Left ventricle myocardium inferior (tissue), 1 donor: ENCODE measurements at places on chromosomes 1 and 21. TPM values are rescaled to one million over a fixed set of nuclear protein-coding genes. Genes with fewer than 3 reads are reported as not detected.

- DNase-seq = no peak
- H3K27ac ChIP-seq = no peak overlapping the region
- H3K27me3 ChIP-seq = no peaks in the 10 kb centered on the region
- no peaks in the 10 kb centered on the region for H3K4me1 ChIP-seq
- no peak overlapping the region for H3K4me3 ChIP-seq
These were observed 230.3 kb upstream of the USP24 start for GRCh38 chr1:55445416-55445815.

DNA sequence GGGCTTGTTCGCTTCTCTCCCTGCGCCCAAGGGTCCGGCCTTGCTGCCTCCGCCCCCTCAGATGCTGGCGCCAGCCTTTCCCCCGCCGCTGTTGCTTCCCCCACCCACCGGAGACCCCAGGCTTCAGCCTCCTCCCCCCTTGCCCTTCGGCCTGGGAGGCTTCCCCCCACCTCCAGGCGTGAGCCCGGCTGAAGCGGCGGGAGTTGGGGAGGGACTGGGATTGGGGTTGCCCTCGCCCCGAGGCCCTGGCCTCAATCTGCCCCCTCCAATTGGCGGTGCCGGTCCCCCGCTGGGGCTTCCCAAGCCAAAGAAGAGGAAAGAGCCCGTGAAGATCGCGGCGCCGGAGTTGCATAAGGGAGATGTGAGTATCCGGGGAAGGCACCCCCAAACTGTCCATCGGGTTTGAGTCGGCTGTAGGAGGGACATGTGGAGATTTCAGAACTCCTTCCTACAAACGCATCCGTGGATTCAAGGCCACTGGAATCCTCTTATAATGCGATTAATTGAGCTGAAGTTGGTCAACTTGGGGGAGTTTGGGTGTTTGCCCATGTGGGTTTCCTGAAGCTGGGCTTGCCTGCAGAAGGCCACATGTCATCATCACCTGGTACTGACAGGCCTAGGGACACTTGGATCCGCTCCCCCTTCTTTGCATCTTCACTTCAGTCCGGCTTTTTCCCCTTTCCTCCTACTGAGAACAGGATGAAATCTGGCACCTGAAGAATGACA lies 707 bp downstream of the PRCC start:
- H3K36me3 ChIP-seq = peaks cover 8% of the 10 kb centered on the region
- peak overlapping the region; percentile 97 for H3K4me3 ChIP-seq
- H3K27ac ChIP-seq = peak overlapping the region; percentile 88

- no peak overlapping the region for H3K27ac ChIP-seq
- no peak overlapping the region for H3K4me3 ChIP-seq
- H3K36me3 ChIP-seq = no peaks in the 10 kb centered on the region
- peaks cover 42% of the 10 kb centered on the region for H3K27me3 ChIP-seq
- no peaks in the 10 kb centered on the region for H3K4me1 ChIP-seq
- DNase-seq = no peak
These were observed 79.7 kb downstream of the KIF26B start for GRCh38 chr1:245234217-245235081.

DNA sequence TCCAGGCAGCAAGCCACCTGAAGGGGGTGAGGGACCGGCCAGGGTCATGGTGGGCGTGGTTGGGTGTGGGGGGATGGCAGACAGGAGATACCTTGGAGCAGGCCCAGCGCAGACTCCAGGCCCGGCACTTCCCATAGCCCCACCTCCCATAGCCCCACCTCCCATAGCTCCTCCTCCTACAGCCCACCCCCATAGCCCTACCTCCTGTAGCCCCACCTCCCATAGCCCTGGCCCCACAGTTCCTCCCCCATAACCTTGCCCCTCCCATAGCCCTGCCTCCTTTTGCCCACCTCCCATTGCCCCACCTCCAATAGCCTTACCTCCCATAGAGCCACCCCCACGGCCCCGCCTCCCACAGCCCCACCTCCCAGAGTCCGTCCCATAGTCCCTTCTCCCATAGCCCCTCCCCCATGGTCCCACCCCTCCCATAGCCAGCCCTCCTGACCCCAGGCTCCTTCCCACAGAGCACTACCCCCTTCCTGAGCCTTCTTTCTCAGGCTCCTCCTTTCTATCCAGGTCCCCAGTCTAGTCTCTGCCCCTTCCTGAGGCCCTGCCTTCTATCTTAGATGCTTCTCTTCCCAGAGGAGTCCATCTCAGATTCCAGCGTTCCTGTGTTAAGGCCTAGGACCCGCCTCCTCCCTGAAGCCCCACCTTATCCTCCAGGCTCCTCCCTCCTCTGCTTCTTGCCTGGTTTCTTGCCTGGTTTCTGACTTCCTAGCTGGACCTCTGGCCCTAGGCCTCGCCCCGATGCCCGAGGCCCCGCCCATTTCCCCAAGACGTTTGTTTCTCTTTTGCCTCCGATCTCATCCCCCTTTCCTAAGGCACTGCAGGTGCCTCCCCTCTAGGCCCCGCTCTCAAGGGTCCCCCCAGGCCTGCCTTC lies 46.8 kb downstream of the PTPRU start:
- H3K4me1 ChIP-seq = no peaks in the 10 kb centered on the region
- no peak overlapping the region for H3K4me3 ChIP-seq
- H3K36me3 ChIP-seq = no peaks in the 10 kb centered on the region
- H3K27ac ChIP-seq = no peak overlapping the region

ATP6V1G3 gene
- not detected for total RNA-seq

DNAJC28 gene
- total RNA-seq = 6.5 TPM
